Stimulated activated CD4-positive, alpha-beta T cell treated with anti-CD3 and anti-CD28 coated beads, Interleukin-1b, Interleukin-23, amount 100 ng/mL, for 48 hours (primary cell): ENCODE measurements at places on chromosomes 6 and 20.

GRCh38 chr6:36813526-36813925, 25.7 kb downstream of the CPNE5 start:
- no peak for DNase-seq

GRCh38 chr20:24469116-24469893, at the start of gene SYNDIG1:
SYNDIG1 (plus strand) TSS chr20:24469629; CDS start chr20:24543098, 73,469 bp downstream.
- DNase-seq: no peak

GRCh38 chr6:90222008-90222407, 74.6 kb downstream of the BACH2 start:
- no peak for DNase-seq

- DNase-seq: no peak
Measured at GRCh38 chr6:135465903-135466302, 31.6 kb downstream of the AHI1 start.

GRCh38 chr20:61832181-61832580, 233.5 kb downstream of the TAF4 start:
- DNase-seq: no peak

DNA sequence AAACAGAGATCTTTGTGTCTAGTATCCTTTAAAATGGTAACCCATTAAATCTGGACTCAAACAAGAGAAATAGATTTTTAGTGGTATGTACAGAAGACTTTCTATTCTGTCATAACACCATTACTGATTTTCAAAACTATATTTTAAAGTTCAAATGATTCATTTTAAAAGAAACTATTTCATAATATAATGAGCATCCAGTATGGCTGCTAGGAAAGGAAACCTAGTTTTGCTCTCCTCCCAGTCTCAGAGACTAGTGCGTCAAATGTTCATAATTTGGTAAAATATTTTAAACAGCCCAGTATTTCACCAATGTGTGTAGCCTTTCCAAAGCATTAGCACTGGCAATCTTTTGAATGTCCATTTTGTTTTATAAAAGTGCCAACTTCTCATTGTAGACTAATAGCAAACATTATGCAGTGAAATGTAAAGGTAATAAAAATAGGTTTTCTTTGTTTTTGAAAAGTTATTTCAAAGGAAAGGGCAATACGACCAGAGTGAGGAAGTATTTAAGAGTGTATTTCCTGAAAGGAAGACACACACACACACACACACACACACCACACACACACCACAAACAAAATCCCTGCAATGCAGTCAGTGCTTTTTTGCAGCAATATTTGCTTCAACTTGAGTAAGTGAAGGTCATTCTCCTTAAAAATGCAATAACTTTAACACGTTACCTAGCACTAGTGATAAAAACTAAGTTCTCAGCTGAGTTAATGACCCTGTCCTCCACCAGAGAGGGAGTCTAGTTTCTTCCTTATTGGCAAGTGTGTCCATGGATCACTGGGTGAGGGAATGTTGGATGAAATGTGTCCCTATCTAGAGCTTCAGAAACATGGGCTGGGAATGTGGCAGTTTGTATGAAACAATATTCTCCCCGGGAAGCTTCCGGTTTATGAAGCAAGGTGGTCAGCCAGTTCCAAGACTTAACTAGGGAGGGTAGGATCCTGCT, 4.6 kb downstream of the PPP1R3G start:
- no peak for DNase-seq

- DNase-seq: no peak
Measured at GRCh38 chr6:3518356-3519190, 61.7 kb upstream of the SLC22A23 start.

GRCh38 chr20:44585057-44585963, 2.9 kb downstream of the PKIG start:
- no peak for DNase-seq

DNA sequence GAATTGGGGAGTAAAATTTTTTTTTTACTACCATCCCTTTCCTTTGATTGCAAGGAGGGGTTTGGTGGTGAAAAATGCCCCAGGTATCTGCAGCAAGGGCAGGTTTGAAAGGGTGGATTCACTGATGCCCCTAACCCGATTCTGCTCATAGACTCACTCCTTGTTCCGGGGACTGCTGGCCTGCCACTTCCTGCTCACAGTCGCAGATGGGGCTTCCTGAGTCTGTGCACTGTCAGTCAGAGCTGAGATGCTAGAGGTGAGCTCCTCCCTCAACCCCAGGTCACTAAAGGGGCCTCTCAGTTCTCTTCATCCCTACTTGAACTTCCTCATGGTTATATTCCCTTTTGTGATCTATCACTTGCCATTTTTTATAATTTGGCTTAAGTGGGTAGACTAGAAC, 357.9 kb downstream of the FARS2 start:
- peak; percentile 28 for DNase-seq

DNA sequence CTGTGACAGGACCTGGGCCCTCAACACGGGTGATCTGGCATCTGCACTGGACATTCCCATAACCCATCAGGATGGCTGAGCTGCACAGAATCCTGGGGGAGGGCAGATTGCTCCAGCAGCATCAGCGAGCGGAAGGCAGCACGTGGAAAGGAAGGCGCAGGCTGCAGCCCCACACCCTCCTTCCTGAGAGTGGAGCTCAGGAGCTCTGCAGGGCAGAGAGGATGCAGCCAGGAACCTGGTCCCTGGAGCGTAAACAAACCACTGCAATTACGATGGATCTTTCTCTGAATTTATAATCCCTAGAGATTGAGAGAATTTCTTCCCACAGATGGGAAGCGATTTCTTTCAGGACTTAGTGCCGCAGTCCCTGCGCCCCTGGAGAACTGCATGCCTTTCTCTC, 39.7 kb upstream of the EMILIN3 start:
- no peak for DNase-seq

DNA sequence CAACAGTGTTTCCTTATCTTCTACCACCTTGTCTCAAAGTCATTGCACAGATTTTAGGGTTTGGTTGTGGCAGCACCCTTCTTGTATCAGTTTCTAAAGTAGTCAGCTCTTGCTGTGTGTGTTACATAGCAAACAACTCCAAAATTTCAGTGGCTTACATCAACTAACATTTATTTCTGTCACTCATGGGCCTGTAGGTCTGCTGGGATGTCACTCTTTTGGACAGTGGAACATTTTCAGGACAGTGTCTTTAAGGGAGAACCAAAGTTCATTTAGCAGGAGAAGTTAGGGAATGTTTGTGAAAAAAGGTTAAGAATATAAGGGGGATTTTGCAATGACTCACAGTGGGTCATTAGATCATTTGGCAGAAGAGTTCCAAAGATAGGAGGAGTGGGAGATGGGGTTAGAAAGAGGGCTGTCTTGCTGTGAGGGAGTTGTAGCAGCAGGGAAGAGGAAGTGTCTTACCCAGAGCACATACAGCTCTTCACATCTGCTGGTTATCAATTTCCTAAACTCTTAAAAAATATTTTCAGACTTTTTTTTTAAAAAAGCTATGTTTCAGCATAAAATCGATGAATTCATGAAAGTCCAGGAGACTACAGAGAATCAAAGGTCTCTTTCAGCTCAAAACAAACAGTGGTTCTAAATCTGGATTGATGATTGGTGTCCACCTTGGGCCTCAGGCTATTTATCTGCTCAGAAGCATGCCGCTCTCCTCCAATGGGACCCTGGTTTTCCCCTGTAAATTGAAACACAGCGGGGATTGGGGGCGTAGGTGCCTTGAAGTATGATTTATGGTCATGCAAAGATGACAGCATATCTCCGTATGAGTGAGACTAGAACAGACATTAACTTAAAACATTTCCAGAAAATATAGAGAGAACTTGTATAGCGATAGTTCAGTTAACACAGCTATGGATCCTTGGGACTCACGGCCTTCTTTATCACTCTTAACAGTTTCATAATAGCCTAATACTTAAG, 117.3 kb downstream of the B3GAT2 start:
- DNase-seq: no peak

GRCh38 chr6:109478222-109478805, 4.7 kb downstream of the ZBTB24 start:
- DNase-seq: no peak

DNA sequence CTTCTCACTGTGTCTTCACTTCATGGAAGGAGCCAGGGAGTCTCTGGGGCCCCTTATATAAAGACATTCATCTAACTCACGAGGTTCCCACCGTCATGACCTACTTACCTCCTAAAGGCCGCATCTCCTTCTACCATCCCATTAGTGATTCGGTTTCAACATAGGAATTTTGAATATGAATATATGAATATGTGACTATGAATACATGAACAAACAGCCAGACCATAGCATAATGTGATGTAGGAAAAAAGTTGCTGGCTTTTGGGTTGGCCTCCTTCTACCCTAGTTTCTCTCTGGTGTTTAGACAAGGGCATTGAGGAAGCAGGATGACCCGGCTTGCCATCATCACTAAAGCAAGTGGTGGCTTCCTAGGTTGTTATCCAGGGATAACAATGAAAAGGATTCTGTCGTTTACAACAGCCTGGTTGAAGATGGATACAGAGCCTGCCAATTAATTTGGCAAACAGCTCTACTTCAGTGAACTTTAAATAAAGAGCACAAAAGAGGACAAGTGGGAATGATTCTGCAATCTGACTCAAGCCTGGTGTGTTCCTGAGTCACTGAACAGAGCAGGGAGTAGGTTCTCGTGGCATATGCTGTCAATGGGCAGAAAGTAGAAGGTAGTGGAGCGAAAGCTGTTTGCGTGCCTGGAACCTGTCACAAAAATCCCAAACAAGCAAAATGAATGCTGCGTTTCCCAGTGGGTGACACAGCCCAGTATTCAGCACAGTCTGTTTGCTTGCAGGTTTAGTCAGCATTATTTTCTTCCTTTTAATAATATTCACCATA, 44.0 kb upstream of the DOK5 start:
- no peak for DNase-seq

GRCh38 chr6:96301781-96302180, 219.8 kb upstream of the UFL1 start:
- DNase-seq: no peak

GRCh38 chr6:53822401-53823125, 27.8 kb downstream of the LRRC1 start:
- DNase-seq: no peak

GRCh38 chr6:38149531-38149930, 330.0 kb downstream of the ZFAND3 start:
- DNase-seq: no peak

GRCh38 chr6:90025523-90026061, 131.3 kb downstream of the GJA10 start:
- DNase-seq: peak; percentile 71

DNA sequence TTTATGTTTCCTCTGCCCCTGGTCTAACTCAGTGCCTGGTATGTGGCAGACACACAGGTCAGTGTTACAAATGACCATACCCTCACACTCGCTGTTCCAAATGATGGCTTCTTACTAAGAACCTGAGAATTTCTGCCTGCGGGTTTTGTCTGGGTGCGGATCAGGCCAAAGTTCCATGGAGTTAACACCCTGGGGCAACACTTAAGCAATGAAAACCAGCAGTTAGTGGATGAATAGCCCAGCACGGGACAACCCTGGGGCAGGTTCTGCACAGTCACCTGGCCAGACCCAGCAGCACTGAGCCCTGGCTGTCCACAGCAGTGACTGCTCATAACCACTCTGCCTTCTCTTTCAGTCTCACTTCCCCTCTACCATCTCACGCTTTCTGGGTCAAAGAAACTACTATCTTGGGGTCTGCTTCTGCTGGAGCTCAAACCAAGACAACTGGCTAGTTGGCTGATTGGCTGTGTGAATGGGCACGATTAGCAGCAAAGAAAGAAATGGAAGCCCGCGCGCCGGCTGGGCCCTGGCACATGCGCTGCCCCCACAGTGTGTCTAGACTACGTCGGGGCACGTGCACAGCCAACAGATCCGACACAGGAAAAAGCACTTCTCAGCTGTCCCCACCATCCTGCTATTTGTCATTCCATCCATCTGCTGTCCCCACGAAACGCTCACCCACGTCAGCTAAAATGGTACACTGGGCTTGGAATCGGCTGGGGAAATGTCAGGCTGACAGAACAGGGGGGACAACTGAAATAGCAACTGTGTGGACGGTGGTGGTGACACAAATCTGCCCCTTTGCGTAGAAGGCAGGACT, 36.6 kb downstream of the MGME1 start:
- DNase-seq: no peak

DNA sequence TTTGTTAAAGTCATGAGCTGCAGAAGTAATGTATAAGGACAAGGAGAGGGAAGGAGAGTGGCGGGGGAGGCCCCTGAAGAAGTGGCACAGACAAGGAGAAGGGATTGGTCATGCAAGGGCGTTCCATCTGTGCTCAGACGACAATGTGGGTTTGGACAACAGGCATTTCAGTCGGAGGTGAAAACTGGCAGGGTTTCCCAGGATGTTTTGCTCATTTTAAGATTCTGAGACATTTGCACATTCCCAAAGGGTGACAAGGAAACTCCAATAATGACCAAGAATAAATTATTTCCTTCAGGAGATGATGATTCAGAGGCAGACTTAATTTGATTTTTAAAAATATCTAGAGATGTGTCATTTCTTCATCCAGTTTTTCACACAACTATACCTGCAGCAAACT, 181.8 kb downstream of the HIVEP2 start:
- no peak for DNase-seq

DNA sequence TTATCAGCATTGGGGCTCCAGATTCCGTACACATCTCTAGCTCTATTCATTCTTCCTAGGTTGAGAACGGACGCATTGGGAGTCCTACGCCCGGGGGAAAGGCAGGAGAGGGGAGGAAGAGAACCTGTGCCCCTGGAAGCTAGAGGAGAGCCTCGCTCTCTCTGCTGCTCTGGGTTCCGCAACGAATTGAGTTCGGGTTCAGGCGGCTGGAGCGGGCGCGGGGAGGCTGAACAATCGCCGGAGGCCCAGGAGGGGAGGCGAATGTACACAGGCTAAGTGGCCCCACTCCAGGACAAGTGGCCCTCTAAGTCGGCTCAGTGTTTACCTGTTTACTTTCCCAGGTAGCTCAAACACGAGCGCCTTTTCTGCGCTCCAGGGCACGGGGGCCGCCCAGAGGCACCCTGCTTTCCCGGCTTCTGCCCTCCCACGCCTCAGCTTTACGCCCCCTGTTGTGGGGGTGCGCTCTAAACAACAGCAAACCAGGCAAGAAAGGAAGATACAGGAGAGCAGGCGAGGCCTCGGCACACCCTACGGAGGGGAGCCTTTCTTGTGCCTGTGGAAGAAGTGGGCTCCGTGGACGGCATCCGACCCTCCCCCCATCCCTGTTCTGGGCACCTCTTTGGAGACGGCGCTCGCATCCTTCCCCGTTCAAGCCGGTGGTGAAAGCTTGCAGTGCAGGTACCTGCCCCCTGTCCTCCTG, 4.6 kb upstream of the NKX2-2 start:
- no peak for DNase-seq

GRCh38 chr6:157070403-157071107, 252.8 kb downstream of the TMEM242 start:
- no peak for DNase-seq

GRCh38 chr20:38197217-38197616, 32.1 kb upstream of the TGM2 start:
- DNase-seq: no peak

GRCh38 chr6:12036766-12037165, 24.7 kb downstream of the HIVEP1 start:
- no peak for DNase-seq

GRCh38 chr20:8232332-8232731, 100.3 kb downstream of the PLCB1 start:
- DNase-seq: no peak

GRCh38 chr6:84568971-84569370, 195.4 kb downstream of the TBX18 start:
- no peak for DNase-seq
